ENCODE measurements at places on chromosomes 4 and X.

DNA sequence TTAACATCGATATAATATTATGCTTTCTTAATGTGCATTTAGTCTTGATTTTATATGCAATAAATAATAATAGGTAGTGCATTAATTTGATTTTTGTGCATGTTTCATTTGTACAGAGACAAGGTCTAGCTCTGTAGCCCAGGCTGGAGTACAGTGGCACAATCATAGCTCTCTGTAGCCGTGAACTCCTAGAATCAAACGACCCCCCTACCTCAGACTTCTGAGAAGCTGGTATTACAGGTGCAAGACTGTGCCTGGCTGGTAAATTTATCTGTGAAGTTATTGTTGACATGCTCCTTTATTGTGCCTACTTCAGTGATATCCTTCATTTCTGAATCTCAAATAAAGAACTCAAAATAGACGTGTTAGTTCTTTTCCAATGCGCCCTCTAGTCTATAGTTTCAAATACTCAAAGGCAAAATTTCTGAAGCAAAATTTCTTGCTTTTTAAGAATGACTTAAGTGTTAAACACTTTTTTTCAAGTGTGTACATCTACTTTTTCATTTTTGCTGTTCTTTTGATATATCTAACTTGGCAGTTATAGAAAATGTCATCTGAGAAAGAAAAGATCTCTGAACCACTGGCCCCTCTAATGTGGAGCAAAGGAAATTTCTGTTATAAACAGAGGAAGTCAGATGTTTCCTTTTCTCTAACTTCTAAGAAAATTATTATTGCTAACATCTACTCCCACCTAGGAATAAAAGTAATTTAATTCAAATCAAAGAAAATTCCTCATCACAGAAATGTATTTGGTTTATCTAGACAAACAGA is 28.3 kb upstream of the GUCY1A1 start:
- DNase-seq: no peak

DNA sequence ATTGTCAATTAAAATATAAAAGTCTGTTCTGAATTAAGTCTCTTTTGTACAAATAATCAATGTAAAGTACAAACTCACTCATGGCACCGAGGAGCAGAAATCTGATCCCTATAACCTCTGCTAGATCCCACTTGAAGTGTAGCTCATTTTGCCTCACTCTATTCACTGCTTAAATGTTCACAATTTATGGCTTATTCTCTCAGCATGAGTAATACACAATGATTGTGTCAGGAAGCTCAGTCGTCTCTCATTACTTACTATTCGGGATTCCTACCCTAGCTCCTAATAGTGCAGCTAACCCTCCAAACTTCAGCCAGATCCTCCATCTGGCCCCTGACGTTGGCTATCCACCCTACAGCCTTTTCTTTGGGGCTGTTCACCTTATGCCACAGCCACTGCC is 4.7 kb upstream of the AMMECR1 start:
- no peak for DNase-seq

DNA sequence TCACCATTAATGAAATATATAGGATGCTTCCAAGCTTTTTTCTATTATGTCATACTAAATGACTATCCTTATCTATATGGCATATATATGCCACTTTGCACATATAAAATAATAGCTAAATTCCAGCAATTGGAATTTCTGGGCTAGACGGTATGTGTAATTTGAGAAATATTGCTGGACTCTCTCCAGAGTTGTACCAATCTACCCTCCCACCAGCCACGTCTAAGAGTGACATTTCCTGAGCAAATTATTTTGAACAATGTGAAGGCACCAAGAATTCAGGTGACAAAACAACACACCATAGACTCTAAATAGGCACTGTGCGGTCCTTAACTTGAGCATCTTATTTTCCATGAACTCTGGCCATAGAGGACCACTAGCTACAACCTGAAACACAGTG is 62.3 kb downstream of the RFC1 start:
- DNase-seq: no peak

- no peak for DNase-seq
Measured at GRCh38 chr4:153438916-153439756, 27.0 kb upstream of the TMEM131L start.

- DNase-seq: no peak
Measured at GRCh38 chr4:170591076-170591475, 501.3 kb upstream of the AADAT start.

- DNase-seq: no peak
Measured at GRCh38 chr4:1216076-1216614, 32.8 kb downstream of the CTBP1 start.

GRCh38 chr4:77800483-77801259 is 18.5 kb downstream of the CNOT6L start:
- no peak for DNase-seq

DNA sequence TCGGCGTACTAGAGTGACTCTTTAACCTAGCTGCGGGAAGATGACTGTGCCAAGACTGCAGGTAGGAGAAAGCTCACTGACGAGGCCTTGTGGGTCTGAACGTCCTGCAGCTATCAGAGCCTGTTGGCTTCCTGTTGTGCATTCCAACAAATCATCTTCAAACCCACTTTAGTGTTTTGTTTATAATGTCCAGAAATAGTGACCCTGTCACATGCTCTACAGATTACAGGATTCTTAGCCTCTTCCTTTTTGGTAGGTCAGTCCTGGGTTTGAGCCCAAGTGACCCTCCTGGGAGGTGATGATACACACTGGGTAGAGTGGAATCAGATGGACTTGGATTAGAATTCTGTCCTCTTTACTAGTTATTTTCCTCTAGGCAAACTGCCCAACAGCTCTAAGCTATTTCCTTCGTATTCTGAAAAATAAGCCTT is 33.2 kb downstream of the HTT start:
- no peak for DNase-seq

- no peak for DNase-seq
Measured at GRCh38 chr4:77023920-77024319, 51.9 kb downstream of the CCNI start.

DNA sequence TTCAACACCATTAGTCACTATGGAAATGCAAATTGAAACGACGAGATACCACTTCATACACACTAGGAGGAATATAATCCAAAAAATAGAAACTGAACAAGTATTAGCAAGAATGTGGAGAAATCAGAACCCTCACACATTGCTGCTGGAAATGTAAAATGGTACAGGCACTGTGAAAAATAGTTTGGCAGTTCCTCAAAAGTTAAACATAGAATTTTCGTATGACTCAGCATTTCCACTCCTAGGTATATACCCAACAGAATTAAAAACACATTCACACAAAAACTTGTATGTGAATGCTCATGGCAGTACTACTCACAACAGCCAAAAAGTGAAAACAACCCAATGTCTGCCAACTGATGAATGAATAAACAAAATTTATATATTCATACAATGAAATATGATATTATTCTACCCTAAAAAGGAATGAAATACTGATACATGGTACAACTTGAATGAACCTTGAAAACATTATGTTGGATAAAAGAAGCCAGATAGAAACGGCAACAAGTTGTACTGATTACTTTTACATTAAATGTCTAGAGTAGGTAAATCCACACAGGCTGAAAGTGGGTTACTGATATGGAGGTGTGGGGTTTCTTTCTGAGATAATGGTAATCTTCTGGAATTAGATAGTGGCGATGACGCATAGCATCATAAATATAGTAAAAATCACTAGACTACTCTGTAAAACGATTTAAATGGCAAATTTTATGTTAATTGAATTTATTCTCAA is 22.3 kb downstream of the TEC start:
- no peak for DNase-seq

DNA sequence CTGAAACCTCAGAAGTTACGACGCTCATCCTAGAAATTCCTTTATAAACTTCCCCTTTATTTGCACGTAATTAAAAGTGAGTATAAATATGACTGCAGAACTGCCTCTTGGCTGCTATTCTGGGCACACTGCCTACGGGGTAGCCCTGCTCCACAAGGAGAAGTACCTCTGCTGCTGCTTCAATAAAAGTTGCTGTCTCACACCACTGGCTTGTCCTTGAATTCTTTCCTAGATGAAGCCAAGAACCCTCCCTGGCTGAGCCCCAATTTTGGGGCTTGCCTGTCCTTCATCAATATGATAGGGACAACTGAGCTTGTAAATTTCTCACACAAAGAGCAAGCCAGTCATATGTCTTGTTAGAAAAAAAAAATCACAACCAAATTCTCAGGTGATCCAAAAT is 115.8 kb downstream of the VEGFC start:
- DNase-seq: no peak

DNA sequence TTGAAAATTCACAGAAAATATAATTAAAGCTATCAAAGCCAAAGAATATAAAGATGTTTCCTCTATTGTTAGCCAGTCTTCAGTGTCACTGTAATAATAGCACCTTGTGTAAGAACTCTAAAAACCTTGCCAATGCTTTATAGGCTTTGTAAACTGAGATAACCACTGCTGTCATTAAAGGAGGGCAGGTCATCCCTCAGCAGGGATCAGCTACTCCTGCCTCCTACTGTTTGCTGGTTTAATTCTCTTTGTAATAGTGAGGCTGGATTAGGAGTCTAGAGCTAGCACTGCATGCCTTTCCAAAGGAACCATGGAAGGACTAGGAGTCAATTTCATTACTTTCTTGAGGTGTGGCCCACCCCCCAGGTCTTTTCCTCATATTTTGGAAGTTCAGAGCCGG is 46.2 kb downstream of the FHIP1A start:
- no peak for DNase-seq

DNA sequence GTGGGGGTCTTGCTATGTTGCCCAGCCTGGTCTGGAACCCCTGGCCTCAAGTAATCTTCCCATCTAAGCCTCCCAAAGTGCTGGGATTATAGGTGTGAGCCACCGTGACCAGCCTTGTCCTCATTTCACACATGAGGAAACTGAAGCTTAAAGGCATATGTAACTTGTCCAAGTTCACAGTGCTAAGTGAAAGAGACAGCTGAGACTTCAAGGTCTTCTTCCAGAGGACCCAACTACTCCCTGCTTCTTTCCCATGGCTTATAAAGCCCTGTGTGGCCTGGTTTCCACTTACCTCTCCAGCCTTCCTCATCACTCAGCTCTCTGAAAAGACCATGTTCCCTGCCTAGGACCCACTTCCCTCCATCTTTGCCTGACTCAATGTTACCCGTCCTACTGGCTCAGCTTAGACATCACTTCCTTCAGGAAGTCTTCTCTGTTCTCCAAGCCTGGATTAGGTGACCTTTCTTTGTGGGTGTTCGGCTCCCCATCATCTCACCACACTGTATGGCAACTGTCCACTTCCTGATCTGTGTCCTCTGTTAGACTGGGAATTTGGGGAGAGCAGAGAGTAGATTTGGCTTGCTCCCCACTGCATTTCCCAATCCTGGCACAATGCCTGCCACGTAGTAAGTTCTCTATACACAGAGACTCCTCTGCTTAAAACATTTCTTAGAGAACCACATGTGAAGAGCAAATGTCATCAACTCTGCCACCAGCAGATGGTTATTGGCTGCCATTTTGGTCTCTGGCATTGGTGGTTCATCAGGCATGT is 30.4 kb upstream of the LAMP2 start:
- DNase-seq: no peak

- DNase-seq: peak; percentile 25
Measured at GRCh38 chrX:3811331-3812311, 98.2 kb upstream of the PRKX start.

GRCh38 chr4:184434021-184434420 is 40.3 kb downstream of the IRF2 start:
- no peak for DNase-seq

DNA sequence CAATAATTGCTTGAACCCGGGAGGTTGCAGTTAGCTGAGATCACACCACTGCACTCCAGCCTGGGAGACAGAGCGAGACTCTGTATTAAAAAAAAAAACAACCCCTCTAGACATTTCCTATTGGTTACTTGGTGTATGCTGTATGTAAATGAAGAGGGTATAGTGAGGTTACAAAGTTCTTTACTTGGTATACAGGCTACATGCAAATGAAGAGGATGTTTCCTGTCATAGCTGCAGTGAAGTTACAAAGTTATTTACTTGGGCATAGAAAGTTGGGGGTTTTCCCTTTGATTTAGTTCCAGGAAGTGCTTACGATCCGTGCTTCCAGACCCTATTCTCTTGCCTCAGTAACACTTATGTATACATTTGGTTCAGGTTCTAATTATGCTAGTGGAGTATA is 38.4 kb upstream of the CLNK start:
- DNase-seq: no peak

DNA sequence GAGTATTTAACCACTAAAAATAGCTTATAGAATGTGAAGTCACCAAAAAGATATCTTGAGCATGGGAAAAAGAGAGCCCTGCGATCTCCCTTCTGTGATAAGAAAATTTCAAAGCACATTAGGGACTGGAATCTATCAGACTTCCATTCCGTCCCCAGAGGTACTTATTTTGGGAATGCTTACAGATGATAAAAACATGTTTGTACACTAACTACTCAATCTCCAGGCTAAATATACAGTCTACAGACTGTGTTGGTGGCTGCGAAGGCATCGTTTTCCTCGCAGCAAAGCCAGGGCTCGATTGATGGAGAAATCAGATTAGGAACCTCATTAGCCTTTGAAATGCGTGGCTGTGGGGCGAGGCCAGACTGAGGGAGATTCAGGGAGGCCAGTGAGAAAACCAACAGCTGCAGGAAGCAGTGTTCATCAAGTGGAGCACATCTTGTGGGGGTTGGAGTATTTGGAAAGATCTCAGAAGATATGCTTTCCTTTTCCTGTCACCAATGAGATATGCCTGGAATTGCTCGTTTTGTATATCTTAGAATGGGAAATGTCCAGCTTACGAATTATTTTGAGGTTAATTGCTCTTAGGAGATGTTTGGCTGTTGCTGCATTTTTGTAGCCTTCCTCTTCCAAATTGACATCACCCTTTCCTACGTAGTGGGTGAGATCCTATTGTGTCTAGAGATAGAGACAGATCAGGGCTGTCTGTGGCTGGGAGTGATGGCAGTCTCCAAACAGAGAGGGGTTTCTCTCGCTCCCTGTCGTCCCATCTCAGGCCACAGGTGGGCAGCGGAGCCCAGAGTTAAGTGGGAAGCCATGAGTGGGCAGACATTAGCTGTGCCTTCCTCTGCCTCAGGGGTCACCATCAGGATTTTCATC is 224.9 kb upstream of the FAT1 start:
- DNase-seq: no peak

DNA sequence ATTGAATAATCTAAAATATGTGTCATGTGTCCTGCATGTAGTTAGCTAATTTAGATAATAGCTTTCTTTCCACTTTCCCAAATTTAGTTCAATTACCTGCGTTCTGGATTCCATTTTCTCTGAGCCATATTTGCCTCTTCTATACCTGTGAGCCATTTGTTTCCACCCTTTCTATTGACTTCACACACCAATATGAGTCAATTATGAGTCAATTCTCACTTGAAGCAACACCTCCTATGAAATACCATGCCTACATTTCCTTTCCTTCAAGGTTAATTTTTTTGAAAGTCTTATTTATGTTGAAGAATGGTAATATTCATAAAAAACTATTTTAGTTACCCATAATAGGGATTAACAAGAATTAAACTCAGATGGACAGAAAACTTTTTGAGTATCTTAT is 25.8 kb downstream of the NPY2R start:
- no peak for DNase-seq

- no peak for DNase-seq
Measured at GRCh38 chrX:100647095-100647494, 3.1 kb downstream of the SRPX2 start.

- no peak for DNase-seq
Measured at GRCh38 chrX:20414066-20414465, 147.4 kb upstream of the RPS6KA3 start.

Measured in T-helper 9 cell (primary cell).